ENCODE measurements at places on chromosomes 11 and 22.

GRCh38 chr22:28769394-28770085 is 3.0 kb upstream of the CCDC117 start:
- no peak for DNase-seq

GRCh38 chr22:37186228-37186996 is 1.6 kb downstream of the C1QTNF6 start:
- DNase-seq, result no peak

DNA sequence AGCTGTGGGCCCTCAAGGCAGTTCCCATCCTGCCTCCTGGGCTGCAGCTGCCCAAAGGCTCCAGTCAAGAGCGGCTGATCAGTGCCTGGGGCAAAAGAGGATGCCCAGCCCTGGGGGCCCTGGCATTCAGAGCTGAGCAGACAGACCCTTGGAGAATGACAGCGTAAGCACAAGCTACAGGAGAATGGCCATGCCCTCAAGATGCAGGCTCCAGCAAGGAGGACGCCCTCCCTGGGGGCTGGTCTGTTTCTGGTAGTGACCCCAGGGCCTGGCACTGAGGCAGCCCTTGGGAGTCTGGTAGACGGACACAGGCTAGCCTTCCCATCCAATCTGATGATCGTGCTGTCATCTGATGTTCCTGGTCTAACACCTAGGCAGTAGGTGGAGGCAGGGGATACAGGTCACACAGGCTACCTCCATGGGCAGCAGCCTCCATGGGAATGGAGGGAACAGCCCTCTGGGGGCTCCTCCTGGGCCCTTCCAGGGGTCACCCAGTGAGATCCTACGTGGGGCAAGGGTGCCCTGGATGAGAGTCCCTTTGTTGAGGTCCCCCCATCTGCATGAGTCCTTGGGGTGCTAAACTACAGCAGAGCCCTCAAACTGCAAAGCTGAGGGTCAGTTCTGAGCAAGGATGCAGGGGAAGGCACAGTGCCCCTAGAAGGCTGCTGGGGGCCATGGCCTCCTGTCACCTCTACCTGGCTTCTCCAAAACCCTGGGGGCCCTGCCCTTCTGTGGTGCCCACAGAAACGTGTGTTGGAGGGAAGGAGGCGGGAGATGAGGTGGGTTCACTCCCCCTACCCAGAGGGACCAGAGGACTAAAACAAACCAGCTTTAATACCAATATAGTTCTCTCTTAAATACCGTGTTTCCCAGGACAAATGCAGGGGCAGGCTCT is 10.2 kb upstream of the SF1 start:
- DNase-seq, result no peak

GRCh38 chr11:76810151-76810853 is 27.1 kb downstream of the TSKU start:
- DNase-seq, result no peak

- DNase-seq, result no peak
Observed at GRCh38 chr11:121928597-121929580, 187.1 kb downstream of the BLID start.

DNA sequence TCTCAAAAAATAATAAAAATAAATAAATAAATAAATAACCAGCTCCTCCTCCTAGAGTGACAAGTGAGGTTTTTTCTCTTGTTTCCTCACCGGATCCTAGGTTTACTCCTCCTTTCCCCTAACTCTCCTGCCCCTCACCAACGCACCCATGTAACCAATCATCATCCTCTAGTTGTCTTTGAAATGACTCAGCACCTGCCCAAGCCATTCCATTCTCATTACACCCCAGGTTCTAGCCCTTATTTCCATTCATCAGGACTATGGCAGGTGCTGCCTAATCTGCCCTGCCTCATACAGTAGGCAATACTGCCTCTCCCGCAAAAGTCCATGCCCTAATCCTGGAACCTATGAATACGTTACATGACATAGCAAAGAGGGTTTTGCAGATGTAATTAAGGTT is 60.4 kb downstream of the BUD13 start:
- no peak for DNase-seq

DNA sequence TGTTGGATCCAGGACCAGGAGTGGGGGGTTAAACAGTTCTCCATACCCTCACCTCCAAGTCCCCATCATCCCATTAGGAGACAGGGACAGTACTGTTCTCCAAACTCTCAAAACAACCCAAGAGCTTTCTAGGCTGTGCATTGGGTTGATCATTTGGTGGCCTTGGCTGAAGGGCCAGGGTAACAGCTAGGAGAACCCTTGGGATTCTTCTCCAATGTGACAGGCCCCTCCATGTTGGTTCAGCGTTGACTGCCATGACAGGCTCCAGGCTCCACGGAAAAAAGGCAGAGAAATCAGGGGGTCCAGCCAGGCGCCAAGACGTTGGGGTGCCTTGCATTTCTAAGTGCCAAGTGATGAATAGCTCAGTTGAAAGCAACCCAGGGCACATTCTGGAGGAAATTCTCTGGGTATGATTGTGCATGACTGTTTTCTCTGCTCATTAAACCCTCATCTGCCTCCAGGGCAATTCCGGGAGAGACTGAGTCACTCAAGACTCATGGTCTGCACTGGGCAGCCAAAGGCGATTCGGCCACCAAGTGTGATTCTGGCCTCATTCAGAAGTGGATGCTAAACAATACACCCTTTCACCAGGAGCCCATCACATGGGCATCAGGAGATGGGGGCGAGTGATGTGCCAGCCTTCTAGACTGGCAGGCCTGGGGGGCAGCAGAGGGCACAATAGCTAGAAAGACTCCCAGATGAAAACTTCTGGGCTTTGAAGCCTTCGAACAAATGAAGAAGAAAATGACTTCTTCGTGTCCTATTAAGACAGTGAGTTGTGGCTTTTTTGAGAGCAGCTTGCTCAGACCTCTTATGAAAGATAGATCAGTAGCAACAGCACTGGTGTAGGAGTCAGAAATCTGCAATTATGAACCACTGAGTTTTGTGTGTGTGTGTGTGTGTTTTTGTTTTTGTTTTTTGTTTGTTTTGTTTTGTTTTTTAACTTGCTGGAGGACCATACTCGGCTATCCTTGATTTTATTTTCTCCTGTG is 27.7 kb downstream of the CD44 start:
- DNase-seq, result no peak
